ENCODE measurements at places on chromosomes 13 and 19.

GRCh38 chr19:48158210-48158790 is 11.8 kb downstream of the LIG1 start:
- DNase-seq, result no peak

- no peak for DNase-seq
These were observed 82.2 kb downstream of the EDNRB start for GRCh38 chr13:77836423-77836822.

- DNase-seq, result no peak
These were observed 8.7 kb downstream of the BRD4 start for GRCh38 chr19:15323496-15324235.

DNA sequence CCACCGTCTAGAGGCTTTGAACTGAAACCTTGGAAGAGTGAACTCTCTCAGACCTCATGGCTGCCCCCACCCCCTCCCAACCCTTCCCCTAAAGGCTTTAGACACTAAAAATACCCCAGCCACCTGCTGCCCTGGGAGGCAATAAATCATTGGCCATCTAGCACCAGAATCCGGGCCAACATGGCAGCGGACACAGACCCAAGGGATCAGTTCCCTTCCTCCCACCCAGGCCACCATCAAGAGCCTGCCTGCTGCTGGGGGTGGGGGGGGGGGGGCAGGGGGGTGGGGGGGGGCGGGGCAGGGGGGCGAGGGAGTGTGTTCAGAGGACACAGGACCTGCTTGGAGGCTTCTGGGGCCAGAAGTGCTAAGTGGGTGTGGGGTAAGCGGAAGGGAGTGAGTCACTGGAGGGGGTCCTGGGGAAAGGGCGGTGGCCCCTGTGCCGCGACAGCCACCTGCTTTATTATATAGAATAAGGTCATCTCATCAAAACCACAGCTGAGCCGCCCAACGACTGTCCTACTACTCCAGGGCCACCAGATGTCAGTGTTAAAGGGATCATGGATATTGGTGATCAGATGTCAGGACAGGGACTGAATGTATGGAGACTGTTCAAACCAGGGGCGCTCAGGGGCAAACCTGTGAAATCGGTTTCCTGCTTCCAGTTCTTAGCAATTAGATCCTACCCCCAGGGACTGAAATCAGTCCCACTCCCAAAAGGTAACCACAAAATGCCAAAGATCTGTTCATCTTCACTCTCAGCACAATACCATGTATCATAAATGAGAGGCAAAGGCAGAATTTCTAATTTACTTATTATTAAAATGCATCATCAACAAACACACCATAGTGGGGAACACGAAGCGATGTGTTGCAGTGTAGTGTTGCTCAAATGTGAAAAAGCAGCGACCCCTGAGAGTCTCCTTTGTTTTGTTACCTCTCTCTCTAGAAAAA is 24.3 kb downstream of the ARL11 start:
- DNase-seq, result peak; percentile 61

- no peak for DNase-seq
These were observed 88.7 kb downstream of the RNASEH2B start for GRCh38 chr13:50998326-50998725.

- DNase-seq, result peak; percentile 87
These were observed 239.0 kb downstream of the GGACT start for GRCh38 chr13:100349594-100349993.

GRCh38 chr13:39016087-39016486 is 21.8 kb downstream of the PROSER1 start:
- no peak for DNase-seq

- DNase-seq, result peak; percentile 55
These were observed 137.6 kb upstream of the SLC10A2 start for GRCh38 chr13:103203735-103204330.

GRCh38 chr13:106078191-106078590 is 457.3 kb downstream of the EFNB2 start:
- DNase-seq, result no peak

DNA sequence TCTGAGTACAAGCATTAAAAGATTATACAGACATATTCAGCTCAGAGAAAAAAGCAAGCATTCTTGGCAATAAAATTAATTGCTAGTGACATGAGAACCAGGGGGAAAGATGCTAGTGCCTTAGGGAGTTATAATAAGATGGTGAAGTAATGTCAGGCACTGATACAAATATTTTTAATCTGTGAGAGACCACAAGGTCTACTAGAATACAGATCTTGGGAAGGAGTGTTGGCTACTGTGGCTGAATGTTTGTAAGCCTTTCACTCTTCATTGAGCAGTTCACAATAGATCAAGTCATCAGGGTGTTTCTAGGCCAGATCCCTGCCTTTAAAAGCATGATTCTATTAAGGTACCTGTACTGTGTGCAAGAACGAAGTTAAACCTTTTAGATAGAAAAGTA is 16.4 kb downstream of the FREM2 start:
- DNase-seq, result no peak

DNA sequence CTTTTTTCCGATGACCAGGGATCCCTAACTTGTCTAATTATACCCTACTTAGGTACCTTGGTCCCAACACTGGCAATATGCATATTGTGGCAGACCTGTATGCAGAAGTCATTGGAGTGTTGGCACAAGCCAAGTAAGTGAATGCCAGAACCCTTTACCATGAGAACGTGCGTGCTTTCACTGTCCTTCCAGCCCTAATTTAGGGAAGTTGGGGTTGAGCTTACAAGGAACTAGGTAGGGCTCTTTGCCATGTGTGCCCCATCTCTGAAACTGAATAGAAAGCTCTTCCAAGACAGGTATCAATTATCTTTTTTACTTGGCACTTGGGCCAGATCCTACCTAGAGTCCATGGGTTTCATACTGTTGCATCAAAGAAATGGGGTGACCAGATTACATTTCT is 93.2 kb downstream of the FRY start:
- DNase-seq, result no peak

DNA sequence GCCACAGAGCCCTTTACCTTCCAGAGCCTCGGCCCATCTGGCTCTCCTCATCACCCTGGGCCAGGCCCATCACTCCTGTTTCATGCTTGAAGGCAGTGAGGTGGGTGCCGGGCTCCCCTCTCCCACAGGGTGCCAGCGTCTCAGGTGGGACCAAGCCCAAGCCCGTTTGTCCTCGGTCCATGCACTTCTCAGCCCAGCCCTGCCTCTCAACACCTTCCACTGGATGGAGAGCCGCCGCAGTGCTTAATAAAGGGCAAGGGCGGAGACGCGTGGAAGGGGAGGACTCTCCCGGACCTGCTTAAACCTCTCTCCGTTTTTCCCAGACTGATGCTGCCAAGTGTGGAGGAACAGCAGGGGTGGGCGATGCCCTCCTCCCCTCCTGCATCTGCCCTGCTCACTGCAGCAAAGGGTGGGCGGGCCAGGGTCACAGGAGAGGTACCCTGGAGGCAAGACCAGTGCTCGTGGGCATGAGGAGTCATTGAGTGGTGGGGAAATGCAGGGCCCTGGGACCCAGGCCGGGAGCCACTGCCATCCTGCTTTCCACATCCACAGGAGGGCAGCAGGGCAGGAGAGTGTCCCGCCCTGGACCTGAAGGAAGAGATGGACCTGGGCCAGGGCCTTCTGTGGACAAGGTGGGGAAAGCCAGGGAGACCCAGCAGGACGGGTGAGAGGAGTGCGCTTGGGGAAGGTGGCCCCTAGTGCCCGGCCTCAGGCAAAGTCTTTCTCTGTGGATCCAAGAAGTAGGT is 9.7 kb upstream of the ATP11A start:
- no peak for DNase-seq

DNA sequence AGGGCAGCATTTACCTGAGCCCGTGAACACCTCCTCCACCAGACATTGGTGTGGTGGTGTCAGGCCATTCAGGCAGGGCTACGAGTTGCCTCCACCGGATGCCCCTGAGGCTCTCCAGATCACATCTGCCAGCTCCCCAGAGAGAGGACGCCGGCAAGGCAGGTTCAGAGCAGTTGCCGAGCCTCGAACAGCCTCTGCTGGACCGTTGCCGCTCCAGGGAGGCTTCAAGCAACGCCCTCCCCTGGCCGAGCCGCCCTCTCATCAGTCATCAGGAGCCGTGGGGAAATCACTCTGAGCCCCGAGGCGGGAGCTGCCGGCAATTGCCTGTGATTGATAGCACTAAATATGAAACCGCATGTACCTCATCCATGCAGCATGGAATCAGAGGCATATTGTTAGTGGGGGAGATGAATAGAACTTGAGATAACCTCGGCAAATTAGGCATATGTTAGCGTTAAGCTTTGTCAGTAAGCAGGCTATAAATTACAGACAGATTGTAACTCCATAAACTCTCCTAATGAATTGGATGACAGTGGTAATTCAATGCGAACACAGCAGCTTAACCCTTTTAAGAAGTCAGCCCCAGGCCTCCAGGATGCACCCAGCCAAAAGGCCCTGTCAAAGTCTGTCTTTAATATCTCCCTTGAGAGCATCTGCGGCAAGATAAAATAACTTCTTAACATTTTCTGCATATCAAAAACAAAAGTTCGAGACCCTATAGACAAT is 29.8 kb upstream of the SPACA7 start:
- peak; percentile 81 for DNase-seq

DNA sequence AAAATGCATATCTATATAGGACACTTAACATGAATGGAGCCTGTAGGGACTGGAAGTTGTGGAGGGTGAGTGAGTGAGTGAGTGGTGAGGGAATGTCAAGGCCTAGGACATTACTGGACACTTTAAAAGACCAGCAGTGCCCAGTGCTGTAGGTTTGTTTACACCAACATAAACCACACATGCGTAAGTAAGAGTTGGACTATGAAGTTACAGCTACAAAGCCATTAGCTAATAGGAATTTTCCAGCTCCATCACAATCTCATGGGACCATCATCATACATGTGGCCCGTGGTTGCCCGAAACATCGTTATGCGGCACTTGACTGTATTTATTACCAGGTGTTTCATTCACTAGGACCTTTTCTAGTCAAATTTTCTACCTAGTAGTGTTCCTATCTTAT is 49.2 kb downstream of the LATS2 start:
- DNase-seq, result no peak

DNA sequence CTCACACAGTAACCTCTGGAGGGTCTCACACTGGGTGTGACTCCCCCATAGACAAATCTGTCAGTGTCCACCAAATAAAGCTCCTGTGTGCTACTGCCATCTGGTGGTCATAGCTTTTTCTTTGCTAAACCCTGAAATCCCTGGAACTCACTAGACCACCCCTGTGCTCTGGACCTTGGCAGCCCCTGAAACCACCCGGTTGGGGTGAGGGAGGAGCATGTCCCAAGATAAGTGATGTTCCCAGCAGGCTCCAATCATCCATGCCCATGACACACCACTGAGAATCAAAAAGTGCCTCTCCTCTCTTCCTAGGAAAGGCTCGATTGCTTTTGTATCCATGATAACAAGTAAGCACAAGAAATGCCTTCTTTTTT is 6.5 kb upstream of the HSD17B14 start:
- peak; percentile 15 for DNase-seq

DNA sequence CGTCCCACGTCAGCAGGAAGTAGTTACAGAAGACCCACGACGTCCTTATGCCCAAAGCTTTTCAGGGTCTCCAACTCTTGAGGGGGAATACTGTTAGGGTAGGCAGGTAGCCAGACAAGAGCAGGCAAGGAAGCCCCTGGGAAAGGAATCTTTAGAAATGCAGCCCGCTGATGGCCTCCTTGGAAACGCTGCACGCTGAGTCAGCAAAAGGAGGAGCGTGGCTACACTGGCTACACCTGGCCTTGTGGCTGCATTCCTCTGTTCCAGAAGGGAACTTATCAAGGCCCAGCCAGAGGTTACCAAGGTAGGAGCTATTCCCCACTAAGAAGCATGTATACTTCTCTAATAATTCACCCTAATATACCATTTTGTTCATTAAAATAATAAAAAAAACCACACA is 2.0 kb downstream of the ERVV-1 start:
- no peak for DNase-seq

DNA sequence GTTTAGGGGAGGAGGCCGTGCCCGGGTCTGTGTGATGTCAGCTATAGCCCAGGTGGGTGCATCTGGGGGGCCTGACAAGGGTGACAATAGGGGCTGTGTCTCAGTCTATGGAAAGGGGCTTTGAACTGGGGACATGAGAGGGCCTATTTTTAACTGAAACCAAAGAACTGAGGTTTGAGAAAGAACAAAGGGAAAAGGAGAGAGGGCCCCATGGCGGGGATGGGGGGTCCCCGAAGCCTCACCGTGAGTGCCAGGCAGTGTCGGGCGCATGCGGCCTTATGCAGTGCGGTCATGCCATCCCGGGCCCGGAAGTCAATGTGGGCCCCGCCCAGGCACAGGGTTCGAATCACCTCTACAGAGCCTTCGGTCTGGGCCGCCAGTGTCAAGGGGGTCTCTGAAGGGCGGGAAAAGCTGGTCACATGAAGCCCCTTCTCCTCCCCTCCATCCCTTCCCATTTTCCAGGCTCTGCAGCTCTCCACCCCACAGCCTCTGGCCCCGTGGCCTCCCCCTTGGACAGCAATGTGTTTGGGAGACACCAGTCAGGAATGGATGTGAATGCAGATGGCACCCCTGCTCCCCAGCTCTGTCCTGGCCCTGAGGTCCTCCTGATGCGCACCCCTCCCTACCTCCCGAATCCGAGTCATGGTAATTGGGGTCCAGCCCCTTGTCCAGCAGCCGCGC is 5.9 kb downstream of the SHANK1 start:
- no peak for DNase-seq

DNA sequence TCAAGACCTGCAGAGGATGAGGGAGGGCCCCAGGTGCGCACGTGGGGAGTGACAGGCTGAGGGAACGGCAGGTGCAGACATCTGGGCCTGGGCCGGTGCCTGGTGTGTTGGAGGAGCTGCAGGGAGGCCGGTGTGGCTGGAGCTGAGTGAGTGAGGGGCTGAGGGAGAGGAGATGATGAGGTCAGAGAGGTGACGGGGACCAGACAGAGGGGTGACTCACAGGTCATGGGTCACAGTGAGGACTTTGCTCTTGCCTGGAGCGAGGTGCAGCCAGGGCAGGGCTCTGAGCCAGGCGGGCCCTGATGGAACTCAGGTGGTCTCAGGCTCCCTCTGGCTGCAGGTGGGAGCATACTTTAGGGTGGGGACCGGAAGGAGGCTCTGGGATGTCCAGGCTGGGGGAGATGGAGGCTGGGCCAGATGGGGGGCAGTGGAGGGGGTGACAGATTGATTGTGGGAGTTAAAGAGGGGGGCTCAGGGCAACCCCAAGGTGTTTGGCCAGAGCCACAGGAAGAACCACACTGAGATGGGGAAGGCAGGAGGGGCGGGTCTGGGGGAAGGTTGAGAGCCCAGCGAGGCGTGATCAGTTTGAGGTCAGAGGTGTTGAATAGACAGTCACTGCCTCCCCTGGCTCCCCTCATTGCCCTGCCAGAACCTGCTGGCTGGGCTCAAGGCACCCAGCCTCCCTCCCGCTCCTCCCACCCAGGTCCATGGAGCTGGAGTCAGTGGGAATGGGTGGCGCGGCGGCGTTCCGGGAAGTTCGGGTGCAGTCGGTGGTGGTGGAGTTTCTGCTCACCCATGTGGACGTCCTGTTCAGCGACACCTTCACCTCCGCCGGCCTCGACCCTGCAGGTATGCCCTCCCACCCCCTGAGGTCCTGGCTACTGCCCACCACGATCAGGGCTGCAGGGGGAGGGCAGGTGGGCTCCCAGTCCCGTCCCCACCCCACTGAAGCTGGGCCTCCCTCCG is 8.4 kb downstream of the ARHGAP33 start:
- DNase-seq, result no peak

- no peak for DNase-seq
These were observed 7.4 kb downstream of the MPND start for GRCh38 chr19:4350726-4351125.

All from NCI-H1092 treated with DMSO at 0.1 percent for 48 hours (cell line).